ENCODE measurements at places on chromosomes 5 and 9.
A peak's percentile ranks its signal among the peaks of the same experiment; 100 is the strongest.

- no peak for DNase-seq
These were observed 256.8 kb upstream of the ADAMTS16 start for GRCh38 chr5:4883360-4883759.

GRCh38 chr5:94360382-94361130, 257.8 kb downstream of the KIAA0825 start:
- no peak for DNase-seq

DNA sequence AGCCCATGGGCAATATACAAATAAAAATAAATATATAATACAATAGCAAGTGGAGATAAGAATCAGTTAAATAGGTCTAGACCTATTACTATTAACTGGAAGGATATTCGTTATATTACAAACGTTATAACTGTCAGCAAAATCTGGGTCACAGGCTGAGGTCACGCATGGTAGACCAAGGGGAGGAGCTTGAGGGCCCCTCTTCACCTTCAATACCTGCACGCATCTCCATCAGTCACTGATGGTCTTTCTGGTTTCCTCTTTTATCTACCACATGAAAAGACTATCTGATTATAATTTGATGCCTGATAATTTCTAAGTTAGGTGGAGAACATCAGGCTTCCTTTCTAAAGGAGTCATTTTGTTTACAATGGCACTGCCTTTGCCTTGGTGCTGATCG, 43.2 kb downstream of the MAT2B start:
- DNase-seq, result no peak

DNA sequence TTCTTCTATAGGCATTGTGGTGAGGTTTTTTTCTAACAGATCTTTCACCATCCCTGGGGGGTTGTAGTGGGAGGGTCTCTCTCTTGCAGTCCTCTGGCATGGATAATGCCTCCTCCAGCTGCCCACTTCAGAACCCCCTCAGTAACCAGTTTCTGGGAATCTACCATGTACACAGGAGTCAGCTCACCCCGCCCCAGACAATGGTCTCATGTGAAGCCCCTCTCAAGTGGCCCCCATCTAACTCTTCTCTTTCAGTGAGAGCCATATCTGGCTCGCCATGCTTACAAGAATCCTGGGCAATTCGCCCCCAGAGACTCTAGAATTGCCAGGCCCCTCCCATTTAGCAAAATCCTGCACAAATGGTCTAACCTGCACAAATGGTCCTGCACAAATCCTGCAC, 144.4 kb upstream of the FSTL4 start:
- no peak for DNase-seq

DNA sequence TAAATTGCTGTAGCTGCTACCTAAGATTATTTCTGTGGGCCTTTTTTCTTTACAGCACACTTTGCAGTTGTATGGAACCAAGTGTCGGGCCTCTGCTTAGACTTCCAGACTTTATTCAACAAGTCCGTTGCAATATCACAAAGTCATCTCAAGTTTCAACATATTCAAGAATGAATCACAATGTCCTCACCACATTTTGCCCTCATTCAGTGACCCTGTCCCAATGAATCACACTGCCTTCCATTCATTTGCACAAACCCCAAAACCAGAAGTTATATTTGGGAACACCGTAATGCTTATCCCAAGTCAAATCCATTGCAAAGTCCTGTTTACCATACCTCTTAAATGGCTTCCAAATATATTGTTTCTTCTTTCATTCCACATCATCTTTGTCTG, 439.6 kb downstream of the CSNK1G3 start:
- DNase-seq, result peak; percentile 90

GRCh38 chr5:107296572-107296971, 374.2 kb downstream of the EFNA5 start:
- DNase-seq, result no peak

DNA sequence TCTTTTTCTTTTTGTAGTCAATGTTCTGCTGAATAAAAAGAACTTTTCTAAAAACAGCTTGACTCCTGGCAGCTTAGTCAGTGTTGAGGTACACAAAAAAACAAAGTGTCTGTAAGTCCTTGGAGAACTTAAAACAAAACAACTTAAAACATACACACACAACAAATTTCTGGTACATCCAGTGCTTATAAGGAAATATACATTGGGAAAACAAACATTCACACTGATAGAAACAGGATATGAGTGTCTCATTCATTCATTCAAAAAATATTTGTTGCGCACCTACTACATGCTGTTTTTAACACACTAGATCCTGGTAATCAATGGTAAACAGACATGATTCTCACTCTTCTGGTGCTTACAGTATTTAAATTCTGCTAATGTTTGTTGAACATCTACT, 27.4 kb upstream of the MEGF9 start:
- DNase-seq, result no peak

GRCh38 chr9:127540664-127541041, 71.4 kb upstream of the STXBP1 start:
- DNase-seq, result no peak

DNA sequence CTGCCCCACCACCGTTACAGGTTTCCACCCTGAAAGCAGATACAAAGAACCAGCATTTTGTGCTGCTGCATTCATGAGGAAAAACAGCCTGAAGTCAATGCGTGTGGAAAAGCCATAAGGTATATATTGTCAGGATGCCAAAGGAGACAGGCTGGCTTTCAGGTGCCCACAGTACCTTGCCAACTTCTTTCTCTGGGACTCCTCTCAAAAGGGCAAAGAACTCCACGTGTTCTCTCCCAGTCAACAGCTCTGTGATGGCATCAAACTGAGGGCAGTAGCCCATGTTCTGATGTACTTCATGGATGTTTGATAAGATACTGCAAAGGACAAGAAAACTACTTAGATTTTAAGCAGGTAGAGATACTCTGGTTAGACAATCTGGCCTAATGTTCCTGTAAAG, 24.3 kb downstream of the NIPSNAP3B start:
- DNase-seq, result no peak

DNA sequence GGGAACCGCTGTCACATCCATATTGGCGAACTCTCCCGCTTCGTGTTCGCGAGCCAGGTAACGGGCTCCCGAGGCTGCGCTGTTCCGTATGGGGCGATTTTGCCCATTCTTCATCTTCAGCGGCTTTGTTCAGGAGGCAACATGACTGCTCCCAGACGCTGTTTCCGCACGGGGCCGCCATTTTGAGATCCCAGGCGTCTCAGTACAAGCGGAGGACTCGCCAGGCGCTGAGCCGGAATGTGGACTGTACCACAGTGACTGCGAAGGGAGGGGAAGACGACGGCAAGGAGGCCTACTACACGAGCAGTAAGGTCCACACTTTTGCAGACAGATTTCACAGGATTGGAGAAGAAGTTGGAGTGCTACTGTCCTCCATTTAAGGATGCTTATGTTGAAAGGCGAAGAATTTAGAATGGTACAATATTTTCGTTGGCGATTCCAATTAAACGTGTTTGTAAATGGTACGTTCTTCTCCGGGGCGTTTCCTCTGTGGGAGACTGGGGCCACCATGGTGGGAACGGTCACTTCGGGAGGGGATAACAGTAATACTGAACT, 41.6 kb upstream of the ZNF300 start:
- DNase-seq, result peak; percentile 92

- DNase-seq, result peak; percentile 7
These were observed 225.0 kb upstream of the PRR16 start for GRCh38 chr5:120239086-120239485.

GRCh38 chr5:159539678-159540077, 209.4 kb upstream of the IL12B start:
- DNase-seq, result no peak

DNA sequence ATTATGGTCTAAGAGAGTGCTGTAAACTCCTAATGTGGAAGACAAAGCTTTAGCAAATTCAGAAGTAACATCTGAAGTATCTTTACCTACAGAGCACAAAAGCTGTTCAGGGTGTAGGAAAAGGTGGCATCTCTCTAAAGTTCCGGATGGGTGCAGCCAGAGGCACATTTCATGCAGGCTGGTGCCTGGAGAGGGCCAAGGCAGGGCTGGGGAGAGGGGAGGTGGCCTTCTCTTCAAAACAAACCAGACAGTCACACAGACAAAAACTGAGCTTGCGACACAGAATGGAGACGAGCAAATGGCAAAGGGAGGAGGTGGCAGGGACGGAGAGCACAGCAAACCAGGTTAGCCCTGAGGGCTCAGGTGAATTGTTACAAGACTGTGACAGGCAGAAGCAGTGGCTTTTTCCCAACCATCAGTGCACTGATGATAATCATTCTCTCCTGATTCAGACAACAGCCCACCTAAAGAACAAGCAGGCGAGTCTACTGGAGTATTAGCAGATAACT, 121.5 kb upstream of the PCA3 start:
- DNase-seq, result no peak

- no peak for DNase-seq
These were observed 154.6 kb downstream of the PIK3R1 start for GRCh38 chr5:68370196-68370595.

DNA sequence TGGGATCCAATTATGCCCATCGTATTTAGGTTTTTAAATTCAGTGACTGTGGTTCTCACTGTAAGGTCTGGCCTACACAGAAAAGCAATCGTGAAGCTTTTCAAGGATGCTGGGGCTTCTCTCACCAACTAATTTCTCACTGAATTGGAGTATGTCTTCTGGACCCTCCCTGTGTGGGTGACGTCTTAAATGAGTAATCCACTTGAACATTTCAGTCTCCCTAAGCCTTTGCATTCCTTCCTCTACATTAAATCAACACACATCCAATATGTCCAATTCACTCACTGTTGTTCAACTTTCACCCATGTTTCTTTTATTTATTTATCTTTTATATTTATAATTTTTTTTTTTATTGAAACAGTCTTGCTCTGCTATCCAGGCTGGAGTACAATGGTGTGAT, 12.5 kb upstream of the BTF3 start:
- no peak for DNase-seq

DNA sequence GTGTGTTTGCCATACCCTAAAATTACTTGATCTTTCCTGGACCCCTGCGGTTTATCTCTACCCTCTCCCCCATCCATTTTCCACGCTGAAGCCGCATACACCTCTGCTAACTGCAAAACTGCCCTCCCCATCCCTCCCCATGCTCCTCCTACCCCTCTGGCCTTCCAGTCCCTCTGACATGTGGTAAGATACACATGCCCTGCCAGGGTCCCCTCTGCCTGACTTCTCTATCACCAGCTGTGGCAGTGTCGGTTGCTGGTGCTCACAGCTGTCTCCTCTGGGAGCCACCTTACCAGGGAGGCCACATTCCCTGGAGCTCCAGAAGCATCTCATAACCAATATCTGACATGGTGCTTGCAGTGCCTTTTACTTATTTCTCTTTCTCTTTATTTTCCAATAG, 58.9 kb upstream of the COL15A1 start:
- DNase-seq, result no peak

DNA sequence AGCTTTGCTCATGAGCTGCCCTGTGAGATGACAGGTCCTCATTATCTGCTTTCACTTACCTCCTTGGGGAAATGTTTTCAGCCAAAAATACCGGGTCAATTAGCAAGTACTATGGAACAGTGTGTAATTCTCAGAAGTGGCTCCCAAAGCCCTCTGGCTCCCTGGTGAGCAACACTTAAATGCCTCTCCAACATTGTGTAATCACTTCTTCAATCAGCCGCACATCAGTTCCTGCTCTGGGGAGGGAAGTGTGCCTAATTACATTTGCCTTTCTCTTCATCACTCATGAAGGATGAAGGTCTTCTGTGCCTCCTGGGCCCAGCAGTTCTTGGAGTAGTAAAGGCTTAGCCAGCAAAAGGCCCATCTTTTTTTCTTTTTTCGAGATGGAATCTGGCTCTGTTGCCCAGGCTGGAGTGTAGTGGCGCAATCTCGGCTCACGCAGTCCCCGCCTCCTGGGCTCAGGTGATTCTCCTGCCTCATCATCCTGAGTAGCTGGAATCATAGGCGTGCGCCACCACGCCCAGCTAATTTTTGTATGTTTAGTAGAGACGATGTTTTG, 23.1 kb downstream of the NIM1K start:
- DNase-seq, result no peak

- no peak for DNase-seq
These were observed 358.3 kb downstream of the SEMA5A start for GRCh38 chr5:9187614-9188013.

DNA sequence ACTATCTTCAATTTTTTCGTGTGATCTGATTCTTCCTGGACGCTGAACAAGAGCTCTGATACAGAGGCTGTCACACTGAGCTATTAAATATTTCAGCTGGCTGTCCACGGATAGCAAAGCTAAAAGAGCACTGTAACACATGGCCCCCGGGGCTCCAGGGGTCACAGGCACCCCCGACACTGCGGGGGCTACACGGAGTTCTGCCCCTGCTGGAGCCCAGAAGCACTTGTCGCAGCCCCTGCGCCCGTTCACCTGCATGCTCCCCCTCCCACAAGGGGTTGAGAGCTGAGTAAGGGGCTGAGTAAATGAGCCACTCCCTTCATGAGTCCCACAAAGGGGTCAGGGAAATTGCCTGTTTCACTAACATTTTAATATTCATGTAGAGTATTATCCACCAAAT, 316.3 kb downstream of the TMEM167A start:
- DNase-seq, result no peak

- no peak for DNase-seq
These were observed 198.7 kb upstream of the MAP3K1 start for GRCh38 chr5:56616454-56617160.

DNA sequence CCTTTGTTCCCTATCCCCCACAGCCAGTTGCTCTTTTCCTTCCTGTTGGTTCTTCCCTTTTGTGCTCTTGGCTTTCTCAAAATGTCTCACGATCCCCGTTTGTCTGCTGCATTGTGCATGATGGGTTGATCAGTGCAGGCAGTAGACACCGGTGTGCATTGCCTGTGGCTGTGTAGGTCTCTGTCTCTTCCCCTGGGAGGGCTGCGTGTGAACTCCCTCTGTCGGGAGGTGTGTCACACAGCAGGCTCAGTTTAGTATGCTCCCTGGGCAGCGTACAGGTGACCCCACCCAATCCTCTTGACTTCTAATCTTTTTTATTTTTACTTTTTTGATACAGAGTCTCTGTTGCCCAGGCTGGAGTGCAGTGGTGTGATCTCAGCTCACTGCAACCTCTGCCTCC, 265.3 kb downstream of the FSTL4 start:
- DNase-seq, result no peak

DNA sequence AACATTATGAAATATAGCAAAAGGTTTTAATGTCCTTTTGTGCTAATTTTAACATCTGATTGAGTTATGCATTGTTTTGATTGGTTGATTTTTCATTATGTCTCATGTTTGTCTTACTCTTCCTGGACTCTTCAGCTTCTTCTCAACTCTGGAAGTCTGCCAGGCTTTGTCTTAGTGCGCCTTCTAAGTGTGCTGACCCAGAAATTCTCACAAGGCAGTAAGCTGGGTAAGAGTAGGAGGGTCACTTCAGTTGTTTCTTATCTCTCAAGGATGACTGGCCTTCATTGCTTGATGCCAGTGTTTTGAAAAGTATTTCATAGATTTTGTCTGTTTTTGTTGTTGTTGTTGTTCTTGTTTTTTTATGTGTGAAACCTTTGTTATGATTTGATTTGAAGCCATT, 59.2 kb downstream of the RIC1 start:
- peak; percentile 30 for DNase-seq

- no peak for DNase-seq
These were observed 605.4 kb downstream of the PTPRD start for GRCh38 chr9:10007356-10007755.

DNA sequence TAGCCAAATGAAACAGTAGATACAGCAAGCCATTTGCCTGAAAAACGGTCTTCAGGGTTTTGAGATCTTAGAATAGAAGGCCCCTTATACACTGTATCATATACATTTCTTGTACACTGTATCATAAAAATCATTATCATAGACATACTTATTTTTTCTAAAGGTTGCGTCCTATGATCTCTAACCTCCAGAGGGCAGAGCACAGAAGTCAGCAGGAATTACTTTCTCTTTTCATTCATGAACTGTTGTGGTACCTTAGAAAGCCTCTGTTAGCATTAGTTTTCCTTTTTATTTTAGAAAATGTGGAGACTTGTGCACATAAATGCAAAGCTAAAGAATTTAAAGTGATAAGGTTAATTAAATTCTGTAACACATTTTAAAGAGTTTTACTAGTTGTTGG, 115.4 kb downstream of the OXCT1 start:
- peak; percentile 12 for DNase-seq

Measured in fibroblast of villous mesenchyme (primary cell).